ENCODE measurements at places on chromosomes 13 and 19.

DNA sequence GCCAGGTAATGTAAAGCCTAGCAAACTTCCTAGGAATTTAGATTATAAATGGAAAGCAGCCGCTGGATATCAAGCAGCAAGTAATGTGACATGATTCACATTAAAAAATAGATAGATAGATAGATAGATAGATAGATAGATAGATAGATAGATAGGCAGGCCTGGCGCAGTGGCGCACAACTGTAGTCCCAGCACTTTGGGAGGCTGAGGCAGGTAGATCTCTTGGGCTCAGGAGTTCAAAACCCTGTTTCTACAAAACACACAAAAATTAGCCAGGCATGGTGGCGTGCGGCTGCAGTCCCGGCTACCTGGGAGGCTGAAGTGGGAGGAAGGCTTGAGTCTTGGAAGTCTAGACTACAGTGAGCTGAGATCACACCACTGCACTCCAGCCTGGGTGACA lies 236.9 kb downstream of the SLITRK6 start:
- no peak for DNase-seq

DNA sequence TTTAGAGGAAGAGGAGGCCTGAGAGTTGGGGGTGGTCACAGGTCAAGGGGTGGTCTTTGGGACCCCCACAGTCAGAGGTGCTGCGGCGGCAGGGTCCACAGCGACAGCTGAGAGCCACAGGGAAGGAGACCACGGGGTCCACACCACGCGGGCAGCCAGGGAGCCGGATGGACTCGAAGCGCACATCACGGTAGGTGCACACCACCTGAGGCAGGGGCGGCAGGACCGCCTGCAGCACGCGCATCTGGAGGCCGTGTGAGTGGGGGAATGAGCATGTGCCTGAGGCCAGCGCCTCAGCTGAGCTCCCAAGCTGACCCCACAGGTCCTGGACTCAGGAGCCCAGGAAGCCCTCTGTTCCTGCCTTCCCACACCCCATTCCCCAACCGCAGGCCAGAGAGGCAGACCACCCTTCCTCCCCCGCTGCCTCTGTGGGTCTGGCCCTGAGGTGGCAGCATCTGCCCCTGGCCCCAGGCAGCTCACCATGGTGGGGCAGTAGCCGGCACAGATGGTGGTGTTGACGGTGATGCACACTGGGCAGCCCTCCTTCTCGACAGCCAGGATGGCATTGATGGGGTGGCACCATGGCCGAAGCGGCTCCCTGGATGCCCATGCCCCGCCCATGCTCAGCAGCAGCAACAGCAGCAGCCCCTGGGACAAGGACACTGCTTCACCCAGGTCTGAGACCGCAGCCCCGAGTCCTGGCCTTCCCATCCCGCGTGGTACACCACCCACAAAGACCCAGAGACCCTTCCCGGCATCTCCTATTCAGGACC lies 638 bp downstream of the LHB start:
- DNase-seq, result no peak

DNA sequence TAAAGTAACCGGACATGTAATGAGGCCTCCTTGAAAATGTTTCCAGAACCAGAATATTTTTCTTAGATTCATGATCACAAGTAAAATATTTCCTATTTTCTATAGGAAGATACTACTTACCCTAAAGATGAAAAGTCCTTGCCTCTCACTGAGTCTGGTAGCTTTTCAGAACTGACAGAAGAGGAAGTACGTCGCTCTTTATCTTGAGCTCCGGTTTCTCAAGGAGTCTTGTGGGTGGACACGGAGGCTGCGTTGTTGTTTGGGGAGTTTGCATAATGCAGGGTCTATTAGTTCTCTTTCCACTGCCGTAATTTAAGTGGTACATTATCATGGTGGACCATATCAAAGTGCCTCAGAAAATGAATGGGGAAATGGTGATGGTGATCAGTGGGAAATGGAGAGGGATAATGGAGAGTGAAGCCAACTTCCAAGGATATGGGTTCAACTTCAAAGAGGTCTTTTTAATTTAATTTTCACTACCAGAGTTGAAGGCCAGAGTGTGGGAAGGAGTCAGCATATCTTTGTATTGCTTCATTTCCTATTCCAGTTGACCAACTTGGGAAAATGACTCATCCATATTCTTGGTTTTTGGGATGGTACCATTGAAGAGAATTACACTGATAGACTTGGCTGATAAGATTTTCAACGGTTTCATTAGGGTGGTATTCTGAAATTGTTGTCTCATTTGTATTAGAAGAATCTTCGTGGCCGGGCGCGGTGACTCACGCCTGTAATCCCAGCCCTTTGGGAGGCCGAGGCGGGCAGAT lies 23.4 kb downstream of the MBD3L2B start:
- DNase-seq, result no peak

GRCh38 chr19:10805758-10806247 lies 30.2 kb downstream of the TMED1 start:
- DNase-seq, result no peak

DNA sequence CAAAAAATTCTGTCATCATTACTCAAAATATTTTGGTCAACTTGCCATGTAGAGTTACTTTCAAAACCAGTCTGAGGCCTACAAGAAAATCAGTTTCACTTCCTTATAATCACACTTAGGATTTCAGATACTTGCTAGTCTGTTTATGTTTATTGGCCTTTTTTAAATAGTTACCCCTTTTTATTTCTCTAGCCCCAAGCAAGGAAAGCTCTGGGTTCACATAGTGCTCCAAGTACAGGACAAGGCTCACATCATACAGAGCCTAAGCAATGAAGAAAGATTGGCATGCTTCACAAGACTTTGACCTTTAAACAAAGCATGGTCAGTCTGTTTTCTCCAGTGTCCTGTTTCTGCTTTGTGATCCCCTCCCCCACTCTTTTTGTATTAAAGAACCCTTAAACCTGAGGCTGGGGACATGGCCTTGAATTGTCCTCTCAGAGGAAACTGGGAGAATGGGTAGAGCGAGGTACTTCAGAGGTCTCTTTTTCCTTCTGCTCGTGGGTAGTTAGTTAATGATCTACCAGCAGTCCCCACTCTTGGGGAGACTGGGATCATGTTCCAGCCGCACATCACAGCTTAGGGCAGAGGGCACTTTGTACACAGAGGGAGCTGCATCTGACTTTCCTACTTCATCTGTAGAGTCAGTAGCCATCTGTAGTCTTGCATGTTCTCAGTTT lies 30.7 kb downstream of the CEACAM1 start:
- no peak for DNase-seq

DNA sequence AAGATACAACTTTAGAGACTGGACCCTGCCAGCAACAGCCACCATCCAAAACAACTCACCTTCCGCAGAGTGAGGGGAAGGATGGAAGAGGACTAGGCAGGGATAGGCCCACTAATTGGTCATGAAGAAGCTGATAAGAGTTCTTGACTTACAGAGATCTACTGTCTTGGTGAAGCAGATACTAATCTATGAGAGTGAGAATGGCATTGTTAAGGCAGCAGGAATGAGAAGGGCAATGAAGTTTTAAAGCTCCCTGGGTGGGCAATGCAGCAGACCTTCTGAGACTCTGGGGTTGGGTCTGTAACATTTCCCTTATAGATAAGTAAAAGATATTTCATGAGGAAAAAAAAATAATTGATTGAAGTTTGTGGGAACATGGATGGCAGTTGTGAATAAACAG lies 63.7 kb downstream of the KLF12 start:
- DNase-seq, result no peak

GRCh38 chr13:23411706-23412105 lies 21.8 kb downstream of the SACS start:
- DNase-seq, result no peak

GRCh38 chr13:65756071-65756671 lies 1474.0 kb downstream of the PCDH9 start:
- no peak for DNase-seq

GRCh38 chr19:54369082-54369687 lies 4.5 kb upstream of the LAIR1 start:
- no peak for DNase-seq

DNA sequence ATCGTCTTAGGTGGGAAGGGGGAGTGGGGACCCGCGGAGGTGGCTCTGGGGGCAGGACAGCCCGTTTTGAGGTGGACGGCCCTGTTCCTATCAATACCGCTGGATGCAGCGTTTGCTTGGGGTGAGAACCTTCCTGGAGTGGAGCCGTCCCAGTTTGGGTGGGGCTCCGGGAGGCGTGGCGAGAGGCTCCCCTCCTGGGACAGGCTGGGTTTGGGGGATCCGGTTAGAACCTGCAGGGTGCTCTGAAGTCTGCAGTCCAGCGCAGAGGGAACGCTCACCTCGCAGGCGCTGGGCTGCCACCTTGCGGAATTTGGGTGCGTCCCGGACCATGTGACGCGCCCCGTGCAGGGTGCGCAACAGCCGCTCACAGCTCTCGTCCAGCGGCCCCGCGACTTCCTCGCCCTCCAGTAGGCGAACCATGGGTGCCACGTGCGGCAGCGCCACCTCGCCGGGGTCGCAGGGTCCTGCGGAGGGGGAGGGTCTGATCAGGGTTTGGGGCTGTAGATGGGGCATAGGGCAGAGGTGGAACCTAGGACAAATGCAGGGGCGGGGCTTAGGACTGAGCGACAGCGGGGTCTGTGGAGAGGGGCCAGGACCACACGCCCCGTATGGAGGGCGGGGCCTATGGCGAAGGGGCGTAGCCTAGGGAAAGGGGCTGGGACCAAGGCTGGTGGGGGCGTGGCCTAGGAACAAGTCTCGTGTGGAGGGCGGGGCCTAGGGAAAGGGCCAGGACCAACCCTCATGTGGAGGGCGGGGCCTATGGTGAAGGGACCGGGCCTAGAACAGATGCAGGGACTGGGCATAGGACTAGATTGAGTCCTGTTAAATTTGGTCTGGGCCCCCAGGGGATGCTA lies 13.8 kb downstream of the SH2D3A start:
- DNase-seq, result no peak

GRCh38 chr13:50840284-50840683 lies 3.2 kb downstream of the DLEU7 start:
- no peak for DNase-seq

DNA sequence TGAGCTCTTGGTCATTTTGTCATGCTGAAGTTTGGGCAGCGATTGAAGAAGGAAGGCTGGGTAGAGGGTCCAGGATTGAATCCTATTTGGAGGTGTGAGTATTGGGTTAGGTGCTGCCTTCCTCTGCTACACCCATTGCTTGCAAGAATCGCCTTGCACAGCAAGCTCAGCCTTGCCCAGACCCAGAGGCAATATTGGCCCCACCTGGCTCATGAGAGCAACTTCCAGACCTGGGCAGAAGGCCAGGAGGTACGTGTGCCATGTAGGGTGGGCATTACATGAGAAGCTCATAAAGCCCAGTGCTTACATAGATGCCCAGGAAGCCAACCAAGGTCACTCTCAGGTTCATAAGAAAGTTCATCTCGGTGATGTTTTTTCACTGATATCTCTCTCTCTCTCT lies 718.0 kb downstream of the EFNB2 start:
- no peak for DNase-seq

- DNase-seq, result no peak
These were observed 35.7 kb downstream of the TMEM255B start for GRCh38 chr13:113794764-113795173.

DNA sequence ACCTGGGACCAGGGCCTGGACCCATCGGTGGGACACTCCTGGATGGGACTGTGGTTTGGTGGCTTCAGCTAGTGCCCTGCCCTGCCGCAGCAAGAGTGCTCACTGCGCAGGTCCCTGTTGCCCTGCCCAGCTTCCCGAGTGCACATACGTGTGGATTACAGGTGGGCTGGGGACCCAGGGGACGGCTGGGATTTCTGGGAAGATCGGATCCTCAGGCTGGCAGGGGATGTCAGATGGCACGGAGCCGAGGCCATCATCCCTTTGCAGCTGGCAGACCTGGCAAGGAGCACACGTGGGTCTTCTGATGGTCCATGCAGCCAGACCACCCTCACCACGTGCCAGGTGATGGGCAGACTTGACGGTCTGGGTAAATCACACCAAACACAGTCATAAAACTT lies 69.3 kb downstream of the CHST8 start:
- DNase-seq, result no peak

DNA sequence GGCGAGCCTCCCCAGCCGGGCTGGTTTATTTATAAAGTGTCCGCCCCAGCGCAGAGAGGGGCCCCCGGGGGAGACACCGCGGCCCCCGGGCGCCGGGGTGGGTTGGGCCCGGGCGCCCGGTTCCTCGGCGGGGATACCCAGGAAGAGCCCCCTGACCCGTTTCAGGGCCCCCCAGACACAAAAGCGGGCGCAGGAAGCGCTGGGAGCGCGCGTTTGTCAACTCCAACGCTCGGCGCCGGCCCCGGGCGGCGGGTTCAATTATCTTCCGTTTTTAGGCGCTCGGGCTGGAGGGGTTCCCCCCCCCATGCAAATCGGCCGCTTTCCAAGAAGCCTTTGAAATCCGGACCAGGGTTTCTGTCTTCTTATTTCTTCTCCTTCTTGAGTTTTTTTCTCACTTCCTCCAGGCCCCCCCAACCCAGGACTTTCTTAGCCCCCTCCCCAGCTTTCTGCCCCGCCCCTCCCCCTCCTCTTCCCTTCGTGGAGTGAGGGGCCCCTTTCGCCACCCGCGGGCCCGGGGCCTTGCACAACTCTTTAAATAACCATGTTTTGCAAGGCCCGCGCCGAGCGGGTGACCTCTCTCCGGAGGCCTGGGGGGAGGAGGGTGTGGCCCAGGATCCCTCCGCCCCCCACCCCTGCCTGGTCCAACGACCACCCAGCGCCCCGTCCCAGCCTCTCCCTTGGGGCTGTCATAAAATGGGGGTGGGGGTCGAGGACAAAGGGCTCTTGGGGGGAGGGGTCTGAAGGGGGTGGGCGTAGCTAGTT lies 935 bp downstream of the ARID3A start:
- DNase-seq, result no peak

- no peak for DNase-seq
These were observed 302.2 kb downstream of the DNAJC15 start for GRCh38 chr13:43325636-43326035.

DNA sequence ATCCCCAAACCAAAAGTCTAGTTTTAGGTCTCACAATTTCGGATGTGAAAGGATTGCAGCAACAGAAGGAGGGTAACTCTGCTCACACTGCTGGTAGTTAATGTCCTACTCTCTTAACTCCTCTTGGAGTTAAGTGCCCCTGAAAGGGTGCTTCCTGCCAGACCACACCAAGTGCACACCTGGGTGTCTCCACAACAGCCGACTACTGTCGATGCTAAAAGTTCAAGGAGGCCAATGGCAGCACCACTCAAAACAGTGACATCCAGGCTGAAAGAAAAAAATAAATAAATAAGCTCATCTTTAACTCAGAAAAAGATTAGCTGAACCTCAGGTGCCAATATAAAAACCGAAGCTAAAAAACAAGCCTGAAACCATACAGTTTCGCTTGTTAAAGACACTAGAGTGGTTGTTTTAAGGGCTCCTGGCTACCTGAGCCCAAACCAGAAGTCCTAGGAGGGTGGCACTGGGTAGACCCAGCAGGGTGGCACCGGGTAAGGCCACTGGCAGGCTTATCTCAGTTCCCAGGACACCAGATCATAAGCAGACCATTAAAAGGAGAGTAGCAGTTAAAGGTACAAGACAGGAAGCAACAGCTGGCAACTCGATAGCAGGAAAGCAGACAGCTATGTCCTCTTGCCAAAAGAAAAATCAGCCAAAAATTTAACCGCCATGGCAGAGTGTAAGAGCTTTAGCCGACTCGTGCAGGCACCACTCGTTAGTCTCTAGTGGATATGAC lies 39.3 kb downstream of the BRD4 start:
- DNase-seq, result peak; percentile 59

GRCh38 chr19:11423164-11423790 lies 4.2 kb upstream of the RGL3 start:
- DNase-seq, result no peak
